ENCODE measurements at places on chromosomes 6 and 20.

DNA sequence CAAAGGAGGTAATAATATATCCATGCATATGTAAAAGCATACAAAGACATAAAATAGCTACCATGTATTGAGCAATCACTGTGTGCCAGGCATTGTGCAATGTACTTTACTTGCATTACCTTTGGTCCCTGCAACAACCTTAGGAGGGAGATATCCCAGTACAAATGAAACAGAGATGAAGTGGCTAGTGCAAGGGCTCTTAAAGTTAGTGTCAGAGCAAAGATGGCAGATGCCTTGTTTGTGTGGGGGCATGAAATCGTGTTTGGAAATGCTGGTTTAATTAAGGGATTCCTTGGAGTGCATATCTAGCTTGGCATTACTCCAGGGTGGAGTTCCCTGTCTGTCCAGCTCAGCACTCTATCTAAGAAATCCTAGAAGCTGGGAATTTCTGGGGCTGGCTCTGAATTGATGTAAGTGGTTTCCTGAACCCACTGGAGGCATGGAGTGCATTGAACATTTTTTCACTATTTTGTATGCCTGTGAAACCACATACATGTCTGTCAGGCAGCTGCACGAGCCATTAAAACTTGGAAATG is 9.8 kb downstream of the PAQR8 start:
- H3K36me3 ChIP-seq: peaks cover 17% of the 10 kb centered on the region
- H3K4me3 ChIP-seq: no peak overlapping the region
- no peak for DNase-seq
- no peak overlapping the region for H3K27ac ChIP-seq
- no peaks in the 10 kb centered on the region for H3K27me3 ChIP-seq

DNA sequence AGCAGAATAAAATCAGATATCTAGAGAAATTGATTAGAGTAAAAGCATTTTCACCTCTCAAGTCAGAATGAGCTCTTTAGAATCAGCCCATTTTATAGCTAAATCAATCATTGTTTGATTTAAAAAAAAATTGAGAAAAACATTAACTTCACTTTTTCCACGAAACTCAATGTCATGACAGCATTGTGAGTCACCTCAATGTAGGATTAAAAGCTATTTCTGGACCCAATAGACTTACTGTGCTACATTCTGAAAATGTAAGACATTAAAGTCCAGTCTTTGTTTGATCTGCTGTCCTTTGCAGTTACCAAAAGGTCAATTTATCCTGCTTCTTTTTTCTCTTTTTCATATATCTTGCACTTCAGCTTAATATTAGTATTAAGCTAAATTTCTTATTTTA is 519.4 kb upstream of the ZNF337 start:
- no peaks in the 10 kb centered on the region for H3K36me3 ChIP-seq
- no peaks in the 10 kb centered on the region for H3K4me1 ChIP-seq
- DNase-seq: no peak
- no peak overlapping the region for H3K27ac ChIP-seq

- H3K4me3 ChIP-seq: no peak overlapping the region
- H3K4me1 ChIP-seq: peaks cover 22% of the 10 kb centered on the region
- peaks cover 61% of the 10 kb centered on the region for H3K27me3 ChIP-seq
- no peaks in the 10 kb centered on the region for H3K36me3 ChIP-seq
- peak overlapping the region; percentile 35 for H3K27ac ChIP-seq
Observed at GRCh38 chr6:106051226-106051625, 34.9 kb upstream of the PRDM1 start.

- DNase-seq: no peak
- H3K27ac ChIP-seq: no peak overlapping the region
- no peak overlapping the region for H3K4me3 ChIP-seq
- H3K36me3 ChIP-seq: no peaks in the 10 kb centered on the region
Observed at GRCh38 chr6:135163440-135163738, 17.7 kb upstream of the MYB start.

DNA sequence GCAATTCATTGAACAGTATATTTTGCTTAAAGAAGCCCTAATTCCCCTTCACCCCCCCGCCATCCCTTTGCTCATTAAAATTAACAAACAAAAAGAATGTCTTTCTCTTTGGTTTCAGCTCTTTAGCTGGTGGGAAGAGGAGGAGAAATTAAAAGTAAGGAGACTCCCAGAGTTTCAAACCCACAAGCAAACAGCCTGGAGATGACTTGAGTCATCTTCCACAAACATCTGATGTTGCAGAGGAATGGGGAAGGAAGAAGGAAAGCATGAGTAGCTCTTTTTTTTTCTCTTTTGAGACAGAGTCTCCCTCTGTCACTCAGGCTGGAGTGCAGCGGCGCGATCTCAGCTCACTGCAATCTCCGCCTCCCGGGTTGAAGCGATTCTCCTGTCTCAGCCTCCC is 189.6 kb downstream of the ADAT2 start:
- peaks cover 10% of the 10 kb centered on the region for H3K4me1 ChIP-seq
- DNase-seq: no peak
- H3K36me3 ChIP-seq: no peaks in the 10 kb centered on the region
- no peak overlapping the region for H3K27ac ChIP-seq

- DNase-seq: no peak
- no peak overlapping the region for H3K4me3 ChIP-seq
- H3K27ac ChIP-seq: no peak overlapping the region
- H3K4me1 ChIP-seq: no peaks in the 10 kb centered on the region
- no peaks in the 10 kb centered on the region for H3K36me3 ChIP-seq
Observed at GRCh38 chr20:7744411-7744810, 195.8 kb downstream of the HAO1 start.

DNA sequence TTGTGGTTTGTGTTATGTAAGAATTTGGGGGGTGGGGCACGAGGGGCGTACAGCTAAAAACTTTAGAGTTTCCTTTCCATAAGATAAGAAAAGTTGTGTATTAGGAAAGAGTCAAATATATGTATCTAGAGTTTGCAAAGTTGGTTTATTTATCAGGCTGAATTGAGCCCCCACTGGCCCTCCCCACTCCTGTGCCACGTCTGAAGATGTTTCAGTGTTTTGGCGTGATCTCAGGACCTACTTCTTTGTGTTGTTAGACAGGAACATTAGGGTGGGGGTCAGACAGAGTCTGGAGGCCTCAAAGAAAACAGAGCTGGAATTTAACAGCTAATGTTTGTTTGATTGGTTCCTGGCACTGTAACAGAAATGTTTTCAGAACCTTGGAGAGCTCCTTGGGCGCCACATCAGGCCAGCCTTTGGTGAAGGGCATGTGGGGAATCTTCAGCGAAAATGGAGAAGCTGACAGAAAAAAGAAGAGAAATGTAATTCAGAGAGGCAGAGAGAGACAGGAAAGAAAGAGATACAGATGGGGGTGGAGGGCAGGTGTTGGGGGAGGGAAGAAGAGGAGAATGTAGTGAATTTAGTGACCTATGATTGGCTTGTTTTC is 674 bp downstream of the NRSN1 start:
- peak; percentile 70 for DNase-seq
- peak overlapping the region; percentile 83 for H3K4me3 ChIP-seq
- H3K36me3 ChIP-seq: no peaks in the 10 kb centered on the region
- H3K27me3 ChIP-seq: peaks cover 65% of the 10 kb centered on the region

- H3K4me1 ChIP-seq: peaks cover 10% of the 10 kb centered on the region
- DNase-seq: peak; percentile 5
- no peak overlapping the region for H3K4me3 ChIP-seq
- no peaks in the 10 kb centered on the region for H3K27me3 ChIP-seq
- peaks cover 5% of the 10 kb centered on the region for H3K36me3 ChIP-seq
Observed at GRCh38 chr6:9766240-9766915, 648.5 kb downstream of the TFAP2A start.

- DNase-seq: no peak
- H3K27ac ChIP-seq: no peak overlapping the region
- no peaks in the 10 kb centered on the region for H3K36me3 ChIP-seq
- H3K27me3 ChIP-seq: no peaks in the 10 kb centered on the region
- H3K4me1 ChIP-seq: no peaks in the 10 kb centered on the region
Observed at GRCh38 chr6:12391472-12391871, 101.3 kb downstream of the EDN1 start.

DNA sequence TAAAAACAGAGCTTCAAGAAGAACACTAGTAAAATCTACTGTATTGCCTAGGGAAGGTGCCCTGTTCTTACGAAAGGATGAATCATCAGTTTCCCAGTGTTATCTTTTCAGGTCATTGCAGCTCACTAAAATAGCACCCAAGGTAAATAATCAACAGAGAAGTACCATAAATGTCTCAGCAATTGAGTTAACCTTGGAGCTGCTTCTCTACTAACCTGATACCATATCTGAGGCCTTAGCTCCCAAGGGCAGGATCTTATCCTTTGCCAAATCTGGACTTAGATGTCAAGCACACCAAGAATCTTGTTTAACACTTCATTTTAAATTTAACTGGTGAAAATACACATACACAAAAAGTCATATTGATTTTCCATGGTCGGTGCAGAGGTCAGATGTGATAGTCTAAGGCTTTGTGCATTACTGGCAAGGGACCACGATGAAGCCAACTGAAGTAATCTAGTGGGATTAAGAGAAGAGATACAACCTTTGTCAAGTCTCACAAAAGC is 81.5 kb downstream of the EDN1 start:
- H3K27ac ChIP-seq: no peak overlapping the region
- no peak for DNase-seq
- peaks cover 10% of the 10 kb centered on the region for H3K4me1 ChIP-seq
- no peaks in the 10 kb centered on the region for H3K27me3 ChIP-seq

GRCh38 chr6:41974281-41974825 is 32.7 kb upstream of the CCND3 start:
- no peak for DNase-seq
- no peaks in the 10 kb centered on the region for H3K36me3 ChIP-seq

DNA sequence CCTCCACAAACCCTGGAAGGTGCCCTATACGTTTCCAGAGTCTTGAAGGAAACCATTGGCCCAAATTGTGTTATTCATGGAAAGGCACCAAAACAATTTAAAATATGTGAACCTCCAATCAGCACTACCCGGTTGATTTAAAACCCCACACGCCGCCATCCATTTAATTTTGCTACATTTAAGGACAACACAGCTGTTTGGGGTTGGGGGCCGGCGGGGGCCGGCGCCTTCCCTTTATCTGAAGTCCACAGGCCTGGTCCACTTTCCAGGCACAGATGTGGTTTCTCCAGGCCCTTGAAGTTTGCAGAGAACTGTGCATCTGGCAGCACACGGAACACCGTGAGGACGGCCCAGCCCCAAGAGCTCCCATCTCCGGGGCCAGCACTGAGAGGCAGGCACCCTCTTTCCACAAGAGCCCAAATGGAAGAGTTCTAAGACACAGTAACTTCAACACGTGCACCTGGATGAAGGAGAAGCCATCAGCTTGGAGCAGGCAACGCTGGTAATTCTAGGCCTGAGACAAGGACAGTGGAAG is 16.8 kb upstream of the FRMD1 start:
- no peak for DNase-seq
- peaks cover 5% of the 10 kb centered on the region for H3K4me1 ChIP-seq
- no peaks in the 10 kb centered on the region for H3K36me3 ChIP-seq

DNA sequence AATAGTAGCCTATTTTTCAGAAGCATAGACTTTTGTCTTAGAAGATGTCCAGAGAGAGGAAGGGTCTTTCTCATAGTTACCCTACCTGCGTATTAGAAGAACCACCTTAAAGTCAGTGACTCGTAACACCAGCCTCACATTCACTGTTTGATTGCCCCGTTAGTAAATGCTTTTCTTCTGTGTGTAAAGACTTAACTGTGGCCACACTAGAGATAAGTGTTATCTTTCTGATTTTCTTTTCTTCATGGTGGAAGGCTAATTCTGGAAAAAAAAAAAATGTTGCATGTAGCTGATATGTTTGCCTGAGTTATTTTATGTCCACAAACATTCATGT is 83.9 kb downstream of the SAMD3 start:
- DNase-seq: no peak
- H3K27me3 ChIP-seq: no peaks in the 10 kb centered on the region
- H3K4me1 ChIP-seq: peaks cover 5% of the 10 kb centered on the region
- no peak overlapping the region for H3K27ac ChIP-seq
- H3K36me3 ChIP-seq: peaks cover 28% of the 10 kb centered on the region
- H3K4me3 ChIP-seq: no peak overlapping the region

GRCh38 chr6:166584155-166584554 is 2.3 kb downstream of the RAMACL start:
- H3K4me3 ChIP-seq: no peak overlapping the region
- H3K36me3 ChIP-seq: peaks cover 3% of the 10 kb centered on the region
- H3K27me3 ChIP-seq: no peaks in the 10 kb centered on the region
- H3K4me1 ChIP-seq: peaks cover 13% of the 10 kb centered on the region

GRCh38 chr6:54879188-54879985 is 32.8 kb downstream of the FAM83B start:
- DNase-seq: no peak
- H3K36me3 ChIP-seq: no peaks in the 10 kb centered on the region
- H3K27ac ChIP-seq: no peak overlapping the region
- no peak overlapping the region for H3K4me3 ChIP-seq
- H3K27me3 ChIP-seq: no peaks in the 10 kb centered on the region
- H3K4me1 ChIP-seq: no peaks in the 10 kb centered on the region

Measured in neural crest cell (in vitro differentiated cells).